Fibroblast of skin of left biceps (primary cell): ENCODE measurements at places on chromosomes 6 and 20.

DNA sequence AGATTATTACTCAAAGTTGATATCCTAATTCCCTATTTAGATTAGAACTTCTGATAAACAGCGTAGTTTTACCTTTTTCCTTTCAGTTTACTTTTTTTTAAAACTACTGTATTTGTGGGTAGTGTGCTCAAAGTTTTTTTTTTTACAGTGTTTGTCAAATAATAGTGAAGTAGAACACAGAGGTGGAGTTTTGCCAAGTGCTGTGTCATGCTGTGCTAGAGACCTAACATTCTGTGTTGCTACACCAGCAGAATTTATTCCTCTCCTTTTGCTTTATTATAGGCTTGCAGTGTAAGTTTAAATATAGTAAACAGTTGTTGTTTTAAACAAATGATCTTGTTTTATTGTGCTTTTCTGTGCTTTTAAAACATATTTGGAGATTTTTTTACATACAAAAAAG lies 125.4 kb downstream of the HIVEP1 start:
- DNase-seq: peak; percentile 35

GRCh38 chr6:5567352-5567751 lies 306.0 kb downstream of the FARS2 start:
- DNase-seq: no peak

DNA sequence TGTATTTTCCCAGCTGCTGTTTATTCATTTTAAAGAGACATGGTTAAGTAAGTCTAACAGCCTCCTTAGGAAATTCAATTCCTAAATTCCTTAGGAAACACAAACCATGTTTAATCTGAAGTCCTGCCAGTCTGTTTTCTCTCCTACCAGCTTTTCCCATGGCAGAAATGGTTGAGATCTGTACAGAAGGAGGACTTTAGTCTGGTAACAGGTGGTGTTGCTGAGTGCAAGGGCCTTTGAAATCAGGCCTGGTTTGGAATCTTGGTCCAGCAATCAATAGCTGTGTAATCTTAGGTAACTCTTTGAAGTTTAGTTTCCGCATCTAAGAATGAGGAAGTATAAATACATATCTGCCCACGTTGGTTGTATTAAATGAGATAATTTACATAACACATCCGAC lies 232.5 kb downstream of the LAMA2 start:
- DNase-seq: no peak

DNA sequence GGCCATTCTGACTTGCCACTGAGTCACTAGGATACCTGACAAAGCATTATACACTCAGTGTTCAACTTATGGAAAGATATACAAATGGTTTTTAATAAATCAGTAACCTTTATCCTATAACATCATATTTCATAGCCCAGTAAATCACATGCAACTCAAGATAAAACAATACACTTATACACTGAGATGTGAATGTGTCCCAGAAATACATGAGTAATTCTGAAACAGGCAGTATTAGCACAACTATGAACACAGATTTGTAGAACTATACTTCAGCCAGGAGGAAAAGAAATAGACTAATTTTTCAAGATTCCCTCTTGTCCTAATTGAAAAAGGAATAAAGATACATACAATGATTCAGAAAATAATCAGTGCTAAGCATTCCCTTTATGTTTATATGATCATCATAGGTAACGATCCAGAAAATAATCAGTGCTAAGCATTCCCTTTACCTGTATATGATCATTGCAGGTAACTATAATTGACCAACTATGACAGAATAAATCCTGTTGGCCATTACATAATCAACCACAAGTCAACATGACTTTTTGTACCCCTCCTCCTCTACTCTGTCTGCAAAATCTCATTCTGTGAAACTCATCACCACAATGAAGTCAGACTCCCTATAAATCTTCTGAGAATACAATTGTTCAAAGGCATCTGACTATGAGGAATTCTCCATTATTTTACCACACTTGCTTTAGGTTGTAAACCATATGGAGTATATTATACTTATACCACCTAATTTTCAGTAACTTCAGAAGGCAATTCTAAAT lies 30.3 kb downstream of the HACE1 start:
- no peak for DNase-seq

DNA sequence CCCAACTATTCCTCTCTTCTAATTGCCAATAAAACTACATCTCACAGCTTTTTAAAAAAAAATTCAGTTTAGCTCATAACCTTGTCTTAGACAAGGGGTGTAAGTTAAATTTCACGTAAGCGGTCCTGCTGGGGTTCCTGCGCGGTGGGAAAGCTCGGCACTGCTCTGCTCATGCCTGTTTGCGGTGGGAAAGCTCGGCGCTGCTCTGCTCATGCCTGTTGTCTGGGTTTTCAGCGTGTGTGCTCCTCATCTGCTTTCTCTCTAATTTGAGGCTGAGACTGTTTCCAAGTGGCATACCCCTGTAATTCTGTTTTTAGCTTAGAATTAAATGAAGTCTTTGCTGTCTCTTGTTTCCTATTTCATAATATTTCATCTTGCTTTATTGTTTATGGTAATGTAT lies 18.6 kb downstream of the ARID1B start:
- no peak for DNase-seq

GRCh38 chr20:64119681-64120341 lies 12.4 kb upstream of the NPBWR2 start:
- DNase-seq: no peak
